ENCODE measurements at places on chromosomes 2 and 18.

- no peak for ATAC-seq
Measured at GRCh38 chr2:65700720-65701119, 268.3 kb upstream of the SPRED2 start.

GRCh38 chr18:12315490-12315889 lies 7.4 kb downstream of the TUBB6 start:
- peak; percentile 19 for ATAC-seq

DNA sequence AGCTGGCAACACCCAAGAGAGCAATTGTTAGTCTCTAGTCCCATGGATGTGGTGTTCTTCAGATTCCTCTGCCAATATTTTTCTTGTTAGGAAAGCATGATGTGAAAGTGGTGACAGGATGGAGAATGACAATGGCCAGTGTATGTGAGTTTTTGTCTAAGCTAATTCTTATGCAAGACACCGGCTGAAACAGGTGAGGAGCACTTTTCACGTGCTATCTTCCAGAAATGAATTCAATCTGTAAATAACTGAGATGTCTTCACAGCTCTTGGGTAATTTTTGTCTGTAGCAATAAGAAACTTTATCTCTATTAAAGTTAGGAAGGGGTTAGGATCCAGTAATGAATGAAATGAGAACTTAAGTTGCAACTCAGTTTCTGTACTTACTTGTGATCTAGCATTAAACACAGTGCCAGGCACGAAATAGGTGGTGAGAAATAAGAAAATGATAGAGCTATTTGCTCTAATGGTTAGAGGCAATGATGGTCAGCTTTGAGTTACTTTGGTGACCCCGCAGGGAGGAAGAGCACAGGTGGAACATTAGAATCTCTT lies 676 bp upstream of the AGPS start:
- no peak for ATAC-seq

DNA sequence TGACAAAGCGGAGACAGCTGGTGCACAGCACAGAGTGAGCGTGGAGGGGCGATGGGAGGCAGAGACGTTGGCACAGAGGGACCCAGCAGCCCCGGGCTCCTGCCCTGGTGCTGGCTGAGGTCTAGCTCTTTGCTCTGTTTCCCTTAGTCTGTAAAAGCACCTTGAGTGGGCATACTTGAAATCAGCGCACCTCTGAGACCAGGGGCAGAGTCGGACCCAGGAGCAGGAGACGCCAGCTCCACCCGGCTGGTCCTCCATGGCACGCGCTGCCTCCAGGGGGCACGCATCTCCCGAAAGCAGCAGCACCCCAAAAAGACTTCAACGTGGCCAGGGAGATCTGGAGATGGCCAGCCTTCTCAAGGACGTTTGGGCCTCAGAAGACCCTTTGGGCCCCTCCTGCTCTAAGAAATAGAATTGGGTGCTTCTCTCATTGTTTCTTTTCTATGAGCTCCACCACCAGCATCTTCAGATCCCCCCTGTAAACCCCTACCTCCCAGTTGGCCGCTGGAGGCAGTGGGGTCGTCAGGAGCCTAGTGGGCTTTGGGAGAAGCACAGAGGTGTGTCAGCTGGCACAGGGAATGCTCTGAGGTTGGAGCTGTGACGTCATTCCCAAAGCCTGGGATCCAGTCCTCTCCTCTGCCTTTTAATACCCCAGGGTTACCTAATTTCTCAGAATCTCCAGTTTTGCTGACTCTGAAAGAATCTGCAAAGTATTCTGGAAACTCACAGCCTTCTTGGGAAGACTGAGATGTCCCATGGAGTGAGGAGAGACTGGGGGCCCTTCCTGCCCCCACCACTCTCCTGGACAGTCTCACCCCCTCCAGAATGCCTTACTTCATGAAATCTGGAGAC lies 58.9 kb downstream of the CIB4 start:
- ATAC-seq, result no peak

Data from gastroesophageal sphincter (tissue), 4 donors.